ENCODE measurements at places on chromosomes 1 and 21. TPM values are rescaled to one million over a fixed set of nuclear protein-coding genes. Genes with fewer than 3 reads are reported as not detected.

DNA sequence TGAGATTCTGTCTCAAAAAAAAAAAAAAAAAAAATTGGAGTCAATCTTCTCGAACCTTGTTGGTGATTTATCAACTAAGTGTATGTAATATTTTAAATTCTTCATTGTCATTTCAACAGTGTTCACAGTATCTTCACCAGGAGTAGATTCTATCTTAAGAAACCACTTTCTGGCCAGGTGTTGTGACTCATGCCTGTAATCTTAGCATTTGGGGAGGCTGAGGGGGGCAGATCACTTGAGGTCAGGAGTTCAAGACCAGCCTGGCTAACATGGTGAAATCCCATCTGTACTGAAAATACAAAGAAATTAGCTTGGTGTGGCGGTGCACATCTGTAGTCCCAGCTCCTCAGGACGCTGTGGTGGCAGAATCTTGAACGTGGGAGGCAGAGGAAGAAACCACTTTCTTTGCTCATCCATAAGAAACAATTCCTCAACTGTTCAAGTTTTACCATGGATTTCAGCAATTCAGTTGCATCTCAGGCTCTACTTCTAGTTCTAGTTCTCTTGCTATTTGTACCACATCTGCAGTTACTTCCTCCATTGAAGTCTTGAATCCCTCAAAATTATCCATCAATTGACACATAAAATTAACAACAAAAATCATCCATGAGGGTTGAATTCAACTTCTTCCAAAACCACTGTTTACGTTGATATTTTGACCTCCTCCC is 30.4 kb upstream of the EYA3 start:
- H3K36me3 ChIP-seq: no peaks in the 10 kb centered on the region
- H3K4me3 ChIP-seq: no peak overlapping the region
- no peak for DNase-seq
- no peaks in the 10 kb centered on the region for H3K27me3 ChIP-seq
- peaks cover 18% of the 10 kb centered on the region for H3K4me1 ChIP-seq

DNA sequence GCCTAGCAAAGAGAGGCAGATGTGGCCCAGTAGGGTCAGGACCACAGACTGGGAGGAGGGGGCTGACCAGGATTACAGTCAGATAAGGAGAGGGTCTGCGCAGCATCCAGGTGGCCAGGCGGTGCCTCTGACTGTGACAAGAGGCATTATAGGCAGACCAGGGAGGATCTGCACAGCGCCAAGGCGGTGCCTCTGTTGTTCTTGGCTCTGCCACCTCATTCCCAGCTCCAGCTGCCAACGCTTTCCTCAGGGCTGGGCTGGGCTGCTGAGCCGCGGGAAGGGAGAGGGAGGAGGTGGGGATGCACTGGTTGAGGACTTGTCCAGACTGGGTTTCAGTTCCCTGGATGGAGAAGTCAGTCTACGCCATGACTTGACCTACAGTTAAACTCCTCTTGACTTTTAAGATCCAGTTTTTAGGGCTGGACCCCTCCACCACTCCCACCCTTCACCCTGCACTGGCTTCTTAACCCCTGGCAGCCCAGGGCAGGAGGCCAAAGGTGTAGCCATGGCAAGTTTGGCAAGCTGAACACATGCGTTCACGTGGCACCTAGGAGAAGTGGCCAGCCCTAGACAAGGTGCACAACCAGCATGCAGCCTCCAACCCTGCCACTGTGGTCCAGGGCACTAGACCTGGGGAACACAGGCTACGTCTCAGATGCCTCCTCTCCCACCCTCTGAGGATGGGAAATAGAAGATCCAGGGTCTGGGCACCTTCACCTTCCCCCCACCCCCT is 4.5 kb upstream of the CRABP2 start:
- H3K4me3 ChIP-seq: no peak overlapping the region
- H3K27ac ChIP-seq: peak overlapping the region; percentile 20
- peak; percentile 77 for DNase-seq
- no peaks in the 10 kb centered on the region for H3K27me3 ChIP-seq
- H3K36me3 ChIP-seq: no peaks in the 10 kb centered on the region

Gene ZNF593OS
- not detected for total RNA-seq

Gene BCL2L15
- total RNA-seq: 0.67 TPM

Gene OR2M7
- total RNA-seq: not detected

DNA sequence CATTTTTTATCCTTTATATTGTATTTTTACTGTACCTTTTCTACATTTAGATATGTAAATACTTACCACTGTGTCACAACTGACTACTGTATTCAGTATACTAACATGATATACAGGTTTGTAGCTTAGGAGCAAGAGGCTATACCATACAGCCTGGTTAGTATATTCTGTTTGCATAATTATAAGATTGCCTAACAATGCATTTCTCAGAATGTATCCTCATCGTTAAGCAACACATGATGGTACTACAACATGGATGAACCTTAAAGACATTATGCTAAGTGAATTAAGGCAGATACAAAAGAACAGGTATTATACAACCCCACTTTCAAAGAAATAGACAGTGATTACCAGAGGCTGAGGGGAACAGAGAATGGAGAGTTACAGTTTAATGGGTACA is 62.7 kb downstream of the RUSC1 start:
- H3K36me3 ChIP-seq: no peaks in the 10 kb centered on the region
- DNase-seq: no peak
- H3K4me3 ChIP-seq: no peak overlapping the region
- no peaks in the 10 kb centered on the region for H3K27me3 ChIP-seq

- H3K4me1 ChIP-seq: no peaks in the 10 kb centered on the region
- H3K4me3 ChIP-seq: no peak overlapping the region
- no peaks in the 10 kb centered on the region for H3K36me3 ChIP-seq
- H3K27me3 ChIP-seq: no peaks in the 10 kb centered on the region
- no peak for DNase-seq
- no peak overlapping the region for H3K27ac ChIP-seq
Observed at GRCh38 chr1:243962541-243962940, 88.5 kb upstream of the ZBTB18 start.

DNA sequence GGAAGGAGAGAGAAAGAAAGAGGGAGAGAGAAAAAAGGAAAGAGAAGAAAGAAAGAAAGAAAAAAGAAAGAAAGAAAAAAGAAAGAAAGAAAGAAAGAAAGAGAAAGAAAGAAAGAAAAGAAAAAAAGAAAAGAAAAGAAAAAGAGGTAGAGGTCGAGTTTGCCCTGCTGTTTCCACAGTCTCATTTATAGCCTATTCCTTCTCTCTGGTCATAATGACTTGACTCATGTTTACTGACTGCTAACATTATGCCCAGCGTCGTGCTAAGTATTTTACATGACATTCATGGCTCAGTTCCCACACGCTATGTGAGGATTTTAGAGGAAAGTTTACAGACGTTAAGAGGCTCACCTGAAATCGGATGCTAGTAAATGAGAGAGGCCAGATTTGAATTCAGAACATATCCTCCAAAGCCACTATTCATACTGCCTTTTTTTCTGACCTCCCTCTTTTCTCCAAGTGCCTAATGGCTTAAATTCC is 263.0 kb downstream of the TNR start:
- H3K4me1 ChIP-seq: no peaks in the 10 kb centered on the region
- no peak overlapping the region for H3K27ac ChIP-seq

DNA sequence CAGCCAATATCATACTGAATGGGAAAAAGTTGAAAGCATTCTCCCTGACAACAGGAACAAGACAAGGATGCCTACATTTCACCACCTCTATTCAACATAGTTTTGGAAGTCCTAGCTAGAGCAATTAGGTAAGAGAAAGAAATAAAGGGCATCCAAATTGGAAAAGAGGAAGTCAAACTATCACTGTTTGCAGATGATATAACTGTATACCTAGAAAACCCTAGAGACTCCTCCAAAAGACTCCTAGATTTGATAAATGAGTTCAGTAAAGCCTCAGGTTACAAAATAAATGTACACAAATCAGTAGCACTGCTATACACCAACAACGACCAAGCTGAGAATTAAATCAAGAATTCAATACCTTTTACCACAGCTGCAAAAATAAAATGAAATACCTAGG is 171.3 kb upstream of the HP1BP3 start:
- H3K27me3 ChIP-seq: no peaks in the 10 kb centered on the region
- H3K4me3 ChIP-seq: no peak overlapping the region
- no peaks in the 10 kb centered on the region for H3K36me3 ChIP-seq

GRCh38 chr1:4033129-4033676 is 133.1 kb upstream of the C1orf174 start:
- H3K27me3 ChIP-seq: no peaks in the 10 kb centered on the region
- no peak overlapping the region for H3K27ac ChIP-seq
- H3K4me3 ChIP-seq: no peak overlapping the region
- no peaks in the 10 kb centered on the region for H3K4me1 ChIP-seq

- no peak overlapping the region for H3K27ac ChIP-seq
- no peaks in the 10 kb centered on the region for H3K27me3 ChIP-seq
- no peaks in the 10 kb centered on the region for H3K36me3 ChIP-seq
Observed at GRCh38 chr21:37593740-37594471, 227.3 kb downstream of the DYRK1A start.

Gene PRR9
- total RNA-seq: not detected

Gene IL12RB2
- total RNA-seq: 0.45 TPM

Gene ATXN7L2
- total RNA-seq: 11.7 TPM

DNA sequence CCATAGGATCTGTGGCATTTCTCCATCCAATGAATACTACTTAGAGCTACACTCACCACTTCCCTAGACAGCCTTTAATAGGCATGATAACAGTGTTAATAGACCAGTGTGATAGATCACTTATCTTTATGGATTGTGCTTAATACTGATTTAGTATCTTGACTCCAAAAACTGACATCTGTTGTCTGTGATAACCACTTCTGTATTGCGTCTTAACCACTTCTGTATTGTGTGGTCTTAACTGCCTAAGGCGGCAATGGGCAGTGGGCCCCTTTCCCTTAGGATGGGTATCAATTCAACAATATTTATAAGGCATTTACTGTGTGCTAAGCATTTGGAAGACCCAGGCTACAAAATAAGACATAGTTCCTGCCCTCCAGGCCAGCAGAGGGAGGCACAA is 32.0 kb upstream of the RCAN3 start:
- no peaks in the 10 kb centered on the region for H3K27me3 ChIP-seq
- no peak overlapping the region for H3K4me3 ChIP-seq
- peaks cover 5% of the 10 kb centered on the region for H3K4me1 ChIP-seq
- DNase-seq: no peak
- no peak overlapping the region for H3K27ac ChIP-seq

- H3K4me3 ChIP-seq: no peak overlapping the region
- no peak overlapping the region for H3K27ac ChIP-seq
- H3K36me3 ChIP-seq: peaks cover 71% of the 10 kb centered on the region
- no peaks in the 10 kb centered on the region for H3K27me3 ChIP-seq
- no peaks in the 10 kb centered on the region for H3K4me1 ChIP-seq
Observed at GRCh38 chr1:225844236-225845061, 34.5 kb downstream of the EPHX1 start.

Gene CFAP45
- not detected for total RNA-seq

- no peaks in the 10 kb centered on the region for H3K27me3 ChIP-seq
- no peak overlapping the region for H3K27ac ChIP-seq
- no peak for DNase-seq
- H3K4me1 ChIP-seq: no peaks in the 10 kb centered on the region
Observed at GRCh38 chr1:152565115-152565514, 1.5 kb downstream of the LCE3E start.

- H3K4me3 ChIP-seq: no peak overlapping the region
- DNase-seq: no peak
- peaks cover 9% of the 10 kb centered on the region for H3K4me1 ChIP-seq
- H3K27ac ChIP-seq: no peak overlapping the region
- H3K36me3 ChIP-seq: peaks cover 22% of the 10 kb centered on the region
Observed at GRCh38 chr1:19310061-19310460, 1.9 kb downstream of the AKR7A2 start.
